Right atrium auricular region (tissue), 2 donors: ENCODE measurements at places on chromosomes 6 and 20. TPM values are rescaled to one million over a fixed set of nuclear protein-coding genes. Genes with fewer than 3 reads are reported as not detected.

- no peak for DNase-seq
These were observed at the start of gene CCDC170 for GRCh38 chr6:151493804-151494234. Gene CCDC170, plus strand, starts transcription at chr6:151494017. Its CDS starts 112 bp downstream, at chr6:151494129.

- DNase-seq: peak; percentile 87
These were observed 38.6 kb upstream of the PIM1 start for GRCh38 chr6:37131104-37131959.

DNA sequence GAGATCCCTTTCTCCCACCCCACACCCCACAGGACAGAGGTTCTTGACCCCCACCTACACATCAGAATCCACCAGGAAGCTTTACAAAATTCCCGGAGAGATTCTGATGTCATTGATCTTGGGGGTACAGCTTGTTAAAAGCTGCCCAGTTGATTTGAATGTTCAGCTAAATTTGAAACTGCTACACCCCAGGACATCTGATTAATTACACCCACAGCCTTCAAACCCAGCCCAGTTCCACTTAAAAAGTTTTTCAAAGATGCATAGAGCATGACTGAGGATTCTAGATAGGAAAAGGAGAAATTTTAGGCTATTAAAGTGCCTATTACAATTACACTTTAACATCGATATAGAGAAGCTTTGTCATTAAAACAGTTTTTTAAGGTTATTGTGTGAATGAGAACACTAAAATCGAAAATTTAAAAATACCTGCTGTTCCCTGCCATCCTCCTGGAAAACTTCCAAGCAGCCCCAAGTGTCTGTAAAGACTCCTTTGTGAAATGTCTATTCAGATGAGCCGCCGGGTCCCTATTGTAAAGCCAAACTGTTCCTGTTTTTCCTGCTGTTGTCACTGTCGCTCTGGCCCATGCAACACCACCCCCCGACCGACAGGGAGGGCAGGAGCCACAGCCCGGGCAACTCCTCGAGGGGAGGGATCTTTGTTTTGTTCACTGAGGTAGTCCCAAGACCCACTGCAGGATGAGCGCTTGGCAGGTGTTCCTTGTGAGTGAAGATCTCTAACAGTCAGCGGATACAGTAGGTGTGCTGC is 132.5 kb upstream of the PHACTR3 start:
- DNase-seq: no peak

- DNase-seq: no peak
These were observed 30.1 kb upstream of the APMAP start for GRCh38 chr20:25022680-25023079.

The ADAM33 gene
- 9.7 TPM for total RNA-seq
